ENCODE measurements at places on chromosomes 16 and 17.

- DNase-seq = no peak
Measured at GRCh38 chr16:14249291-14250032, 178.3 kb downstream of the MRTFB start.

GRCh38 chr16:67052399-67052798 is 23.4 kb downstream of the CBFB start:
- no peak for DNase-seq

DNA sequence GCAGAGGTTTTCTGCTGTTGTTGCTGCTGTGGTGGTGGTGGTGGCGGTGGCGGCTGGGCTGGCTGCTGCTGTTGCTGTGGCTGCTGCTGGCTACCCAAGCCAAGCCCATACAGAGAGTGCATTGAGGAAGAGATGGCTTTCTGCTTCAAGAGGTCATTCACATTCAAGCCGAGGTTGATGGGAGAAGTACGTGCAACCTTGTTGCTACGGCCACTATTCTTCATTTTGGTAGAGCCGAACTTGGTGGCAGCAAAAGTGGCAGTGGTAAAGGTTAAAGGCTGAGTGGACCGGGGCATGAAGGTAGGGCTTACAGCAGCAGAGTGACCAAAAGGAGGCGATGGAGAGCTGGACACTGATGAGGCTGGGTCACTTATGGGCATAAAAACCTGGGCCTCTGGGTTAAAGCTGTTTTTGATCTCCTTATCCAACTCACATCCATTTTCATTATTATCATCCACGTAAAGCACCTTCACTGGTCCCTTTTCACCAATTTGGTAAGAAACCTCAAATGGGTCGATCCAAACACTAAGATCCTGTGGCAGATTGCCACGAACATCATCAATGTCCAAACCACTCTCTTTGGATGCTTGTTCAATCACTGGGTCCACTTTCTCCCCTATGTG is 2.8 kb downstream of the TOB1 start:
- no peak for DNase-seq

GRCh38 chr16:5551909-5552308 is 454.3 kb upstream of the EEF2KMT start:
- DNase-seq = no peak

DNA sequence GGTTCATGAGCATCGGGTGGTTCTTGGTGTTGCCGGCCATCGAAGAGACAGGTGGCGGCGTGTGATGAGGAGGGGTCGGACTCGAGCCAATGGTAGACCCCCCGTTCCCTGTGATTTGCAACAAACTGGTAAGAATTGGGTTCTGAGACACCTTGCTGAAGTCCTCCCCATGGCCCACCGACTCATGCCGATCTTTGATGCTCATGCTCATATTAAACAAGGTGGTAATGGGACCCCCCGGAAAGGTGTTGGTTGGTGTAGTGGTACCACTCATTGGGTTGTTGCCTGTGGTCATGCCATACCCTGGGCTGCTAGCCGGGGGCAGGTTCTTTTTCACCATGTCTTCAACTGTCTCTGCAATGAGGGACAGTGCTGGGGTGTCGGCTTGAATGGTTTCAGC is 8.9 kb upstream of the FBXL20 start:
- DNase-seq = no peak
